ENCODE measurements at places on chromosomes 2 and 18.

DNA sequence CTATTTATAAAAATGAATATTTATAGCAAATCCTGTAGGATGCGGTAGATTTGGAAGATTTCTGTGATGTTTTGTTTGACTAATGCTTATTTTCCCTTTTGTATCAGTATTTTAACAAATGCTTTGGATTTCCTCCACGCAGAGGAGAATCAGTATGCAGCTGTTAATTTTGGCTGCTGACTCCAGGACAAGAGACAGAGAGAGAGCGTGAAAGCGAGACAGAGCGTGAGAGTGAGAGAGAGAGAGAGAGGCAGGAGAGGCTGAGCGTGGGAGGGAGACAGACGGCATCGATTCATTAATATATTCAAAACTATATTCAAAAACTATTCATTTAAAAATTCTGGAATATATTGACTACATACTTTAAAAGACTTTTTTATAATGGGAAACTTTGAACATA lies 62.5 kb downstream of the RRM2 start:
- DNase-seq = no peak

GRCh38 chr2:8761529-8762164 lies 75.8 kb downstream of the KIDINS220 start:
- DNase-seq = no peak

- no peak for DNase-seq
Measured at GRCh38 chr2:198615972-198616371, 811.6 kb downstream of the PLCL1 start.

DNA sequence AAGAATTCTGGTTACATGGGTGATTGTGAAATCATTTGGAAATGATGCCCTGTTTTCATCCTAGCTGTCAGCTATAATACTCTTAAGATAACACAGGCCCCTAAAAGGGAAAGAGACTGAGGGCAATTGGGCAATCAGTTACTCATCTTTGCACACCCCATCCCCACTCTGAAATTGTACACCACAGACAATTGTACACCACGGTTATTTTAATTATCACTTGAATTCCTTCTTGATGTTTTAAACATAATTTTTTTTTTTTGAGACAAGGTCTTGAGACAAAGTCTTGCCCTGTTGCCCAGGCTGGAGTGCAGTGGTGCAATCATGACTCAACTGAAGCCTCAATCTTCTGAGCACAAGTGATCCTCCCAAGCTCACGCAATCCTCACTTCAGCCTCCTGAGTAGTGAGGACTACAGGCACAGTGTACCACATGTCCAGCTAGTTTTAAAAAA lies 862.4 kb upstream of the ACVR2A start:
- DNase-seq = no peak

DNA sequence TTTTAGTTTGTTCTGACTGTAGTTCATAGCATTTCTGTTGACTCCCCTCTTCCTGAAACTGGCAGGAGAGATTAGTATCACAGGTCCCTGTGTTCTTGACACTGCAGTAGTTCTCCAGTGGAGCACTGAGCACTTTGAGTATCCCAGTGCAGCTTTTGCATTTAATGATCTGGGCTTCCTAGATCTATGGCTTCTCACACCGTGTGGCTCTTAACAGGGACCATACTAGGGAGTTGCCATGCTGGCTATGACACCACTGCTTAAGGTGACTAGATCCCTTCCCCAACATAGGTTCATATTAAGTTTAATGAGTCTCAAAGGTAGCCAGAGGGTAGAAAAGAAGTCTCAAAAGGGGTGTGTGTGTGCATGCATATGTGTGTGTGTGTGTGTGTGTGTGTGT lies 6.2 kb upstream of the MSTN start:
- DNase-seq = no peak

DNA sequence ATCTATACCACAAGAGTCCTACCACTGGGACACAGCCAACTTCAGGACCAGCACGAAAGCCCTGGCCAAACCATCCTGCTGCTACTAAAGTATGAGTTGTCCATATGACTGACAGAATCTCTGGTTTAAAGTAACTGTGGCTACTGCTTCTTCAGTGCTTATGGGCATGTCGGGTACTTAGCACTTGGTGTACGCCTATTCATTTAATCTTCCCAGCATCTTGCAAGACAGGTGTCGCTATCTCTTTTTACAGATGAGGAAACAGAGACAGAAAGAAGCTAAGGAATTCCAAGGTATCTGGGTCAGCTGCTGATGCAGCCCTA lies 203.4 kb upstream of the ID2 start:
- no peak for DNase-seq

DNA sequence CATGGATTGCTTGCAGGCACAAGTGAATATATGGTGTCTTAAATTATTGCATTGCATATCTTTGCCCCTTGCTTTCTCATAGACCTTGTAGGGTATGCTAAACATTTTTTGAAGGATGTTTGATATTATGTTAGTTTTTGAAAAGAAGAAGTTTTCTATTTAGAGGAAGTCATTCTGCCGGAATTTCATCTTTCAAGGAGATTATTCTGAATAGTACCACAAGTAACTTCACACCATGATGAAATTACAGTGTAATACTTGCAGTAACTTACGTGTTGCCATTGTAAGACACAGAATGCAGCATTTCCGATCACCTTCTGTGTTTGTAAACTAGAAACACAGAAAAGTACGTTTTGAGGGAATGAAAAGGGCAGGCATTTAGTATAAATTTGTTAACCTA lies 71.9 kb downstream of the ACVR2A start:
- no peak for DNase-seq

GRCh38 chr2:201709049-201709448 lies 10.6 kb upstream of the MPP4 start:
- no peak for DNase-seq

DNA sequence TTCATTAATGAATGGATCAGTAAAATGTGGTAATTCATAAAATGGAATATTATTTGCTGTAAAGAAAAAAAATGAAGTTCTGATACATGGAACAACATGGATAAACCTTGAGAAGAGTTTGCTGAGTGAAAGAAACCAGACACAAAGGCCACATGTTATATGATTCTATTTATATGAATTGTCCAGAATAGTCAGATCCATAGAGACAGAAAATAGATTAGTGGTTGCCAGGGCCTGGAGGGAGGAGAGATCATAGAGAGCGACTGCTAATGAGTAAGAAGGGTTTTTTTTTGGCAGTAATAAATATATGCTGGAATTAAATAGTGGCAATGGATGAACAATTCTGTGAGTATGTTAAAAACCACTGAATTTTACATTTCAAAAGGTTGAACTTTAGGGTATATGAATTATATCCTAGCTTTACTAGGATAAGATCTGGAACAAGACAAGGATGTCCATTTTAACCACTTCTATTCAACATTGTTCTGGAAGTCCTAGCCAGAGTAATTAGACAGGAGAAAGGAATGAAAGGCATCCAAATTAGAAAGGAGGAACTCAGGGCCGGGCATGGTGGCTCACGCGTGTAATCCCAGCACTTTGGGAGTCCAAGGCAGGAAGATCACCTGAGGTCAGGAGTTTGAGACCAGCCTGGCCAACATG lies 48.8 kb downstream of the MAPRE2 start:
- DNase-seq = no peak

- DNase-seq = no peak
Measured at GRCh38 chr2:212893216-212893615, 258.2 kb downstream of the IKZF2 start.

- DNase-seq = no peak
Measured at GRCh38 chr18:46333431-46334135, 229.4 kb downstream of the HAUS1 start.

GRCh38 chr18:4748975-4749374 lies 293.9 kb upstream of the DLGAP1 start:
- DNase-seq = no peak

DNA sequence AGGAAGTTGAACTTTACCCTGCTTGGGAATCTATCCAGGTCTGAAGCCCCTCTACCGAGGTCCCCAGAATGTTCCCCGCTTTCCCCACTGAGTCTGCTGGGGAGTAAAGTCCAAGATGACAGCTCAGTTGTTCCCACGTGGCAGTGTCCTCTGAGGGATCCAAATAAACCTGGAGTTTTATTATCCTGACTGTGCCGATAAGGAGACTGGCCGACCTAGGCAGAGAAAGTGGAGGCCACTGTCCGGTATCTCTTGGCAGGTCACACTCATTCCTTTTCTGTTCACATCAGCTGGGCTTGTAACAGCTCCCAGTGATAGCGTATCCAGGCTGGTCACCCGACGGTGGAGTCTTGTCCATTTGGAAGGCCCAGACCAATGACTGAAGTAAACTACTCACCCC lies 27.5 kb upstream of the C18orf32 start:
- DNase-seq = no peak

DNA sequence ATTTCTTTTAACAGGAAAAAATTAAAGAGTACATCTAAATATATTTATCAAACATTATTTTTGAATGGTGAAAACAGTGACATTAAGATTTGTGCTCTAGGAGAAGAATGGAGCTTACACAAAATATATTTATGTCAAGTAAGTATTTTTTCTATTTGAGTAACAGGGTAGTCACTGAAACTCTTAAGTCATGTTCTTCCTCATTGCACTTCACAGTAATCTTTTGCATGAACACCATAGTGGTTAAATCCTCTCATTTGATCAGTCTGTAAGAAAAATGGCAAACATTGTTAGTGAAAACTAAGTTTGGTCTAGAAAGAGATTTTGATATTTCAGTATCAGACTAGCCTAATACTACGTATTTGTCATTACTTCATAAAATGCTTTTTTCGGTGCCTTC lies 8.1 kb downstream of the GMCL1 start:
- no peak for DNase-seq

DNA sequence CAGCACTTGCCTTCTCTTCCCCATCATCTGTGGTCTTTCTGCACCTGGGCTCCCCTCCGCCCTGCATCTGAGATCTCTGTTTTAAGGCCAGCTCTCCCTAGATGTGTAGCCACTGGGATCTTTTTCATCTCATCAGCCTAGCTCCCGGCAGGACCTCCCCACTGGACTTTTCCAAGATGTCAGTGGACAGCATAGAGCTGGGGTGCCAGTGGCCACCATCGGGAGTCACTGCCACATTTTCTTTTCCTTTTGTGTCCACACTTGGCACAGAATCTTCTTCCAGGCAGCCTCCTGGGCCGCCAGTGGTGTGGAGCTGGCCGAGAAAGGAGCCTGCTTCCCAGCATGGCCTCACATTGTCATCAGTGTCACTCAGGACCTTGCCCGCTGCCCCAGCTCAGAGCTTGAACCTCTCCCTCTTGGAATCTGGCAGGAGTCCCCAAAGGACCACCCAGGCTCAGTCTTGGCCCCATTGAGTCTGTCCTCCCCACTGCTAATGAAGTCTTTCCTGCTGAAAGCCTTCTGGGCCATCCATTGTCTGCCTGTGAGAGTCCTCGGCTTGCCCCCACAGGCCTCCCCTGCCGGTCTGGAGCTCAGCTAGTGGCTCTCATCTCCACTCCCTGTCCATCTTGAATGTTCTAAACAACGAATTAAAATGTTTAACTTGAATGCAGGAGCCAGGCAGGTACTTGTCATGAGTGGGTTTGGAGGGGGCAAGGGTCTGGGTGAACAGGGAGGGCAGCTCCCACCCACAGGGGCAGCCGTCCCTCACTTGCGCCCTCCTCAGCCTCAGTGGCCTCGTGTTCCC lies 324.4 kb downstream of the GBX2 start:
- no peak for DNase-seq

DNA sequence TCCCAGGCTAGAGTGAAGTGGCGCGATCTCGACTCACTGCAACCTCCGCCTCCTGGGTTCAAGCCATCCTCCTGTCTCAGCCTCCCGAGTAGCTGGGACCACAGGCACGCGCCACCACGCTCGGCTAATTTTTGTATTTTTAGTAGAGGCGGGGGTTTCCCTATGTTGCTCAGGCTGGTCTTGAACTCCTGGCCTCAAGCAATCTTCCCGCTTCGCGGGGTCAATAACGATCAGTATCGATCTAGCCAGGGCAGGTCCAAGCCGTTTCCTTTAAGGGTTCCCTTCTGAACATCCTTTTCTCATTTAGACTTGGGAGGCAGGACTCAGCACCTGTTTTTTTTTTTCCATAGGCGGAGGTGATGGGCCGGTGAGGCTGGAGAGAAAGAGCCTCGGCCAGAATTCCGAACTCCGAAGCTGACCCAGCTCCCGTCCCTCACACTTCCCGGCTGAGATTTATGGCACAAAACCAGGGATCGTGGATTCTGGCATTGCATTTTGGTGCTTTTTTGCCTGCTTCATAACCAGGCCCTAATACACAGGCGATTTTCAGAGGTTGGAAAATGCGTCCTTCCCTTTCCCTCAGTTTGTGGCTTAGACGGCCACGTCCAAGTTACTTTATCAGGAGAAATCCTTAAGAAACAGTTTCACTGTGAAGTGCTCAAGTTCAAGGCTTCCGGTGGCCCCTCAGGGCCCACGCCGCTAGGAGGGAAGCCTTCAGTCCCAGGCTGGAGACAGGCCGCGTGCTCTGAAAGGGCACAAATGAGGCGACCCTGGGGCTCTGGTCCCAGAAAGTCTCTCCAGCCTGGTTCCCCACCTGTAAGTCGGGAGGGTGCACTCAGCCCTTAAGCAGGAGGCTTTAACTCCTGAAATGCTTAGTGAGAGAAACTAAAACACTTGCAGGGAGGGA lies 998 bp upstream of the SLC66A3 start:
- DNase-seq = no peak

DNA sequence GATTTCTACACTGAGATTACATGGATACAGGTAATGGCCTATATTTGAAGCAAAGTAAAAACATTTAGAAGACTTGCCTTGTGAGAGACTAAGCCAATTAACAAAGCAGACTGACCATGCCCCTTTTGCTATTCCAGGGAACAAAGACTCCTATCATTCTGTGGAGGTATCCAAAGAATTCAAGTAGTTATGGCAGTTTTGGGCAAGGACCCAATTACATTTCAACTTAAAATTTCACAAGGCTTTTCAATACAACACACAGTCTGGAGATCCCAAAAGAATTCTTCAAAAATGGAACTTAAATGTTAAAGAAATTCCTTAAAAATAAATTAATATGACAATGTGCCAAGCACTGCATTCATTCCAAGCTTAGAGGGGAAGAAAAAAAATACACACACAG lies 109.2 kb upstream of the CHRNA1 start:
- no peak for DNase-seq

GRCh38 chr2:21123473-21124393 lies at the start of gene TDRD15:
TSS of gene TDRD15 (plus strand) at chr2:21123968. CDS start at chr2:21137468, 13,500 bp downstream.
- DNase-seq = no peak

GRCh38 chr2:30148850-30149249 lies 2.0 kb downstream of the YPEL5 start:
- DNase-seq = no peak

Measured in cerebellar nuclear complex (tissue), 1 donor.